ENCODE measurements at places on chromosomes 5 and 9.

- no peak for DNase-seq
Observed at GRCh38 chr9:365436-365835, 150.8 kb downstream of the DOCK8 start.

GRCh38 chr5:44646016-44646415, 162.7 kb upstream of the MRPS30 start:
- no peak for DNase-seq

DNA sequence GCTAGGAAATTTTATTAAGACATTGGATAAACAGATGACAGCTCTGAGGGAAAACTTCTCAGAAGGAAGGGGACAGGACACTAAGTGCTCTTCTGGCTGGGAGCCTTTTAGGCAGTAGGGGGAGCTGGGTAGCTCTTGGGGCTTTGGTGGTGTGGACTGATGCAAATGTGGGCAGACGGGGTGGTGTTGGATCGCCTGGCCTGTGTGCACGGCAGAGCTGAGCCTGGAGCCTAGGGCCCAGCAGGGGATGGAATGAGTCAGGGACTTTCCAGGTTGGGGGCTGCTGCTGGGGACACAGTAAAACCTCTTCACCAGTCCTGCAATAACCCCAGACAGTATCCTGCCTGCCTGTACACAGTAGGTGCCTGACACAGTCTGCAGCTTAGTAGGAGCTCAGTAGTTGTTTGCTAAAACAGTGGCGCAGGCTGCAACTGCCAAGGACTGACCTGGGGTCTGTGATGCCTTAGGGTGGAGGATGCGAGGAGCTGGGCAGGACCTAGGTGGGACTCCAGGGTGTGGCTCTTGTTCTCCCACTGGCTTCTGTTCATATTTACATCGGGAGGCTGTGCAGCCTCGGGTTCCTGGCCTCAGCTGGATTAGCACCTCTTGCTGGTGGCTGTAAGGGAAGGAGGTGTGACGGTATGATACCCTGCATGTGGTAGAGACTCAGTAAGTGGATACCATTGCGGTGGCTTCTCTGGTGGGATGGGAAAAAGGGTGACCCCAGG, 83.8 kb downstream of the DAB2IP start:
- peak; percentile 38 for DNase-seq

DNA sequence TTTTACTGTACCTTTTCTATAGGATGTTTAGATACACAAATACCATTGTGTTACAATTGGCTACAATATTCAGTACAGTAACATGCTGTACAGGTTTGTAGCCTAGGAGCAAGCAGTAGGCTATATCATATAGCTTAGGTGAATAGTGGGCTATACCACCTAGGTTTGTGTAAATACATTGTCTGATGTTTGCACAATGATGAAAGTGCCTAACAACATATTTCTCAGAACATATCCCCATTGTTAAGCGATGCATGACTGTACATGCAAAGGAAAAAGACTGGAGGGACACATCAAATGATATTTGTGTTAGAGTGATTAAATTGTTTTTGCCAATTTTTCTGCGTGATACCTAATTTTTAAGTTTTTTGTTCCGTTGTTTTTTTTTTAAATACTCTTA, 5.3 kb downstream of the CHMP5 start:
- no peak for DNase-seq

GRCh38 chr5:93924628-93925027, 183.2 kb upstream of the POU5F2 start:
- DNase-seq: no peak

DNA sequence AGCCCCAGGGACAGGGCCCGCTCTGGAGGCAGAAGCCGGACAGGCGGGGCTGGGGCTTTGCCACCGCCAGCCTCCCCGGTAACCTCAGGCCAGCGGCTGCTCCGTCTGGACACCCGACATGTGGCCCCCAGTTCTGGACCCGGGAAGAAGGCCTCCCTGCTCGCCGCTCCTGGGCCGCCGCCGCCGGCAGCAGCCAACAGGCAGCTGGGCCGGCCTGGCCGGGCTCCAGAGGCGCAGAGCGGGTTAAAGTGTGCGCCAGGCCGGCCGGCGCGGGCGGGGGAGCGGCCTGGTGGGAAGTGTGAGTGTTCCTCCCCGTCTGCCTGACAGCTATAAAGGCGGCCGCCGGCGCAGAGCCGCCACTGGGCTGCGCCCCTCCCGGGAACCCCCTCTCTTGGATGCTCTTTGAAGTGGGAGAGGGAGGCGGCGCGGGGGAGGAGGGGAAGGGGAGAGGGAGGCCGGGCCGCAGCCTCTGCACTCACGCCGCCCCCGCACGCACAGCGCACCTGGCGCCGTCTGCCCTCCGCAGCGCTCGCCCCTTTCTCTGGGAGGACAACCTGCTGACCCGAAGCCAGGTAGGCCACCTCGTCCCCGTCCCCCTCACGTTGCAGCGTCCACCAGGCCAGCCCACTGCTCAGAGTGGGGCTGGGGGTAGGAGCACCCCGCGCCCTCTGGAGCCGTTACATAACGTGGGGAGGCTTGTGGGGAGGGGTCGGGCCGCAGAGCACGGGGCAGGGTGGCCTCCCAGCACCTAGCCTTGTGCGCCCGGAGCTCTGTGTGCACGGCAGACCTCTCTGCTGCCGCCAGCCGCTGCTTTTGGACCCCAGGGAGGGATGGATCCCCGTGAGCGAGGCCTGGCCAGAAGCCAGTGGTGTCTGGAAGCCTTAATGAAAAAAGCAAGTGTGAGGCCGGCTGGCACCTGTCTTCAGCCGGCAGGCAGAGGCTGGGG, at the start of gene ADAMTSL2:
Gene ADAMTSL2, plus strand, starts transcription at position 359 of the 946 bp plus-strand sequence. CDS start 2,009 bp downstream, outside the sequence.
- DNase-seq: no peak
